ENCODE measurements at places on chromosomes 1 and 21.

GRCh38 chr1:208270651-208271141 is 26.5 kb upstream of the PLXNA2 start:
- DNase-seq = no peak

DNA sequence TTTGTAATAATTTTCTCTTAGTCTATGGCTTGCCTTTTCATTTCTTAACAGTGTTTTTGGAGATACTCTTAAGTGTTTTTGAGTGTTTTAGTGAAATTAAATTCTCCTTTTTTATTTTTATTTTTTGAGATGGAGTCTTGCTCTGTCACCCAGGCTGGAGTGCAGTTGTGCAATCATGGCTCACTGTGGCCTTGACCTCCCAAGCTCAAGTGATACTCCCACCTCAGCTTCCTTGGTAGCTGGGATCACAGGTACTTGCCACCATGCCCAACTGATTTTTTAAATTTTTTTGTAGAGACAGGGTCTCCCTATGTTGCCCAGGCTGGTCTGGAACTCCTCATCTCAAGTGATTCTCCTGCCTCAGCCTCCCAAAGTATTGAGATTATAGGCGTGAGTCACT is 240.3 kb downstream of the PLPP3 start:
- DNase-seq = no peak

- no peak for DNase-seq
Measured at GRCh38 chr1:184340984-184341383, 45.8 kb upstream of the C1orf21 start.

DNA sequence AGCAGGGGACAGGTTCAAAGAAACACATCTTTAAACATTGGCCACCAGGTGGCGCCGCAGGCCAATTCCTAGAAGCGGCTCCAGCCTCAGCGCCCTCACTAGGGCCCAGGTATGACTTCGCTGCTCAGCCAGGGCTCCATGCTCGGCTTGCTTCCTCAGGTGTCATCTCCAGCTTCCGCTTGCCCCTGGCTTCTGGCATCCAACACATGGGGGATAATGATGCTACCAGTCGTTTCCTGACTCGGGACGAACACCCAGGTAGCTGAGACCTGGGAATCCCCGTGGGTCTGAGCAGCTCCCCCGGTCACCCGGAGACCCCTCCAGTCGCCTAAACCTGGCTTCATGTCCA is 8.5 kb upstream of the MEX3A start:
- peak; percentile 86 for DNase-seq

- no peak for DNase-seq
Measured at GRCh38 chr1:40339420-40340323, 22.6 kb upstream of the COL9A2 start.

DNA sequence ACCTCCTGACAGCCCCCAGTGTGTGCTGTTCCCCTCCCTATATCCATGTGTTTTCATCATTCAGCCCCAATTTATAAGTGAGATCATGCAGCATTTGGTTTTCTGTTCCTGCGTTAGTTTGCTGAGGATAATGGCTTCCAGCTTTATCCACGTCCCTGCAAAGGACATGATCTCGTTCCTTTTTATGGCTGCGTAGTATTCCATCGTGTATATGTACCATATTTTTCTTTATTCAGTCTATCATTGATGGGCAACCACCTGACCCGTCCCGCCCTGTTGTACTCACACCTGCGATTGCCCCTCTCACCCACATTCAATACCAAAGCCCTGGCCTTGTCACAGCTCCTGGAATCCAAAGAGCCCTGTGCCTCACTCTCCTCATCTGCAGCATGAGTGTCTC is 6.2 kb upstream of the ZNF670 start:
- no peak for DNase-seq

DNA sequence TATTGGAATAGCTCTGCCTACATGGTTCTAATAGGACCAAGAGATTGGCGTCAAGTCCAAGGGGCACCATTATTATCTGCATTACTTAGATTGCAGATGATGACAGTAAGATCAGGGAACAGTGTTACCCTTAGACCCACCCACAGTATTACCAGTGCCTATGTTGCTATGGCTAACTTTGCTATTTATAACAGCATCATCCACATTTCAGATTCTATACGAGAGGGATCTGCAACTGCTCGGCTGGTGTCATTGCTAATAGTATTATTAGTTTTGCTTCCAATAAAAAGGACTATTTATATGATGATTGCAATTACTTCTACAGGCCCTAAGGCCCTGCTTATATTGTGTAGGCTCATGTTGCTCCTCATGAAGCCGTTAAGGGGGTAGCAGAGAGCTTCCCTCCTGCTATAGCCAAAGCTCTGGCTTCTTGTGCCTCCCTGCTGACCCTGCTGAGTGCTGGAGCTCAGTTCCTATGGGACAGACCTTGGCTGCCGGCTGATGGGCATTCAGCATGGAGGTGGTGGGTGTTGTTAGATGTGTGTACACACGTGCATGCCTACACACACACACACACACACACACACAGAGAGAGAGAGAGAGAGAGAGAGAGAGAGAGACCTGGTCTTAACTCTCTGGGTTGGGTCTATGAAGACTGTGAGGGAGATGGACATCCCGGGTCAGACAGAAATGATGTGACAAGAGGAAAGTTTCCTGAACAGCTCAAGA is 1.3 kb downstream of the BCAN start:
- DNase-seq = no peak

- DNase-seq = no peak
Measured at GRCh38 chr1:192967211-192967877, 91.8 kb downstream of the UCHL5 start.

All from tibial artery (tissue), 4 donors.